NCI-H2107 (cell line): ENCODE measurements at places on chromosomes 2 and 18.

GRCh38 chr2:34912084-34912483 lies 1313.0 kb upstream of the FAM98A start:
- DNase-seq: no peak

DNA sequence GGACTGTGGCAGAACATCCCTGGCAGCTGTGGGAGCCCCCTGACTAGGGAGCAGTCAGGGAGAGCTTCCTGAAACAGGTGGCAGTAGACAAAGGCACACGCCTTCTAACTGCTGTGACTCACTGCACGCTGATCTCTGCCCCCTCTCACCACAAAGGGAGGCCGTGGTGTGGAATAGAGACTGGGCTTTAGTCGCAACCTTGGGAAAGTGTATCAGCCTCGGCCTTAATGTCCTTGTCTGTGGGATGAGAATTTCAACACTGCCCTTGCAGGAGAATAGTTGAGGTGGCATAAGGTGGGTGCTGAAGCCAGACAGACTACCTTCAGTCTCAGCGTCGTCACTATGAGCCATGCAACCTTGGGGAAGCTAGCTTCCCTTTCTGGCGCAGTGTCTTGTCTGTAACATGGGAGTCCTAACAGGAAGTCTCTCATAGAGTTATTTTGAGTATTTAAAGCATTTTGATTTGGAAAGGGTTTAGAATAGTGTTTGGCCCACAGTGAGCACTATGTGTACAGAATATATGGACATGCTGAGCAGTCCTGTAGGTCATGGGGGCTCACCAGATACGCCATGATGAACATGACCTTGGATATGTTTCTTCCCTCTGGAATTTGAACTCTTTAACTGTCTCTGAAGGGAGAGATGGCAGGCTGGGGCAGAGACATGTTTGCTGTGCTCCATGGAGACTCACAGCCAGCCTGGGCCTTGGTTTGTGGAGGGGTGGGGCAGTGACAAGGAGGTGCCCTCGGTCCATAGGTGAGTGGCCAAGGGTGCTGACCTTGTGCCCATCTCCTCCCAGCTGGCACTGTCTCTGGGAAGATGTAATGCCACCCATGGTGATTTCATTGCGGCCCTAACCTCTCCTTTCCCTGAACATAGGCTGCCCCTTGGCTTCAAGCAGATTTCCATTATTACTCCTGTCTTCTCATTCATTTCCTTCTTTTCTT lies 29.5 kb upstream of the SMAD7 start:
- no peak for DNase-seq

DNA sequence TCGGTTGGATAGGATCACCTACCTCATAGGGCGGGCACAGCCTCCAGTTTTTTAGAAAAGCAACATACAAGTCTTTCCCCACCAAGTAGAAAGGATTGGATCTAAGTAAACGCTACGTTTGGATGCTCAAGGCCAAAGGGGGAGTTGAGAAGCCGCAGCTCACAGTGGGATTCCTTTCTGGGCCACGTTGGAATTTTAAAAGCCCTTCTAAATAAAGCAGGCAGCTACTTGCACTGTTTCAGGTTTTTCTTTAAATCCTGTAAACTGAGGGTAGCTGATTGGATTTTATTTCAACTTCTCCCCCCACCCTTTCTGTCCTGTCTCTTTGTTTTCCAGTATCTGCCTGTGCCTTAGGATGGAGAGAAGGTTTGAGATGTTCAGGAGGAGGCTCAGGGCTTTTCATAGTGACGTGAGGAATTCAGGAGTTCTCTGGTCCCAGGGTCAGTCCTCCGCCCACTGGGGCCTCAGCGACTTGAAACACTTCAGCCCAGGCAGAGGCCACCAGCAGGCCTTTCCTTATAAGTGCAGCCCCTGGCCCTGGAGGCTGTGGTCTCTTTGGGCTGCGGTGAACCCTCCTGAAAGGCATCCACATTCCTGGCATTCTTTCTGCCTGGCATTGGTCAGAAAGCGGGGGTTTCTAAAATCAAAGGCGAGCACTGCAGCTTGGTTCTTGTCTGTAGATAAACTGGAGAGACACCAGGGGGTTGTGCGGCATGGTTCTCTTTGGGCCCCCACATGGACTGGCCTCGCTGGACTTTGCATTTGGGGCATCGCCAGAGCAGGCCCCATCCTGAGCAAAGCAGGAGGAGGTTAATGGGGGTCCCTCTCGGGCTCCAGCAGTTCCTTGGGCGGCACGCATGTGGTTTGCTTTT lies 44.5 kb downstream of the SH3BP4 start:
- DNase-seq: no peak

- no peak for DNase-seq
Measured at GRCh38 chr18:2060086-2060485, 511.2 kb downstream of the METTL4 start.

DNA sequence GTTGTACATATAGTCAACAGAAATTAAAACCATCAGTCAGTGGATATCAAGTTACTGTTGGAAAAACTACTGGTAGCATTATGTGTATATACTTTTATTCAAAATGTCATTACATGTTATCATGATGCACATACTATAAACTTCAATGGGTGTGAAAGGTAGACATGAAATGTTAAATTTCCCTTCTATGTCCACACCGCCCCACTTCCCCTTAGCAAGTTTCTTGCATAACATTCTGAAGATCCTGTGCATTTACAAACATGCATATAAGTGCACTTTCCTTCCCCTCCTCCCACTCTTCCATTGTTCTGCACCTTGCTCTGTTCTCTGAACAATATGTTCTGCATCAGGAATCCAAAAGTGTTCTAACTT lies 16.6 kb upstream of the HK2 start:
- DNase-seq: no peak
